ENCODE measurements at places on chromosomes 12 and 14.

GRCh38 chr12:83031196-83031595 lies 344.5 kb downstream of the TMTC2 start:
- DNase-seq, result no peak

- no peak for DNase-seq
Observed at GRCh38 chr12:12877781-12878455, 13.4 kb upstream of the GPRC5A start.

DNA sequence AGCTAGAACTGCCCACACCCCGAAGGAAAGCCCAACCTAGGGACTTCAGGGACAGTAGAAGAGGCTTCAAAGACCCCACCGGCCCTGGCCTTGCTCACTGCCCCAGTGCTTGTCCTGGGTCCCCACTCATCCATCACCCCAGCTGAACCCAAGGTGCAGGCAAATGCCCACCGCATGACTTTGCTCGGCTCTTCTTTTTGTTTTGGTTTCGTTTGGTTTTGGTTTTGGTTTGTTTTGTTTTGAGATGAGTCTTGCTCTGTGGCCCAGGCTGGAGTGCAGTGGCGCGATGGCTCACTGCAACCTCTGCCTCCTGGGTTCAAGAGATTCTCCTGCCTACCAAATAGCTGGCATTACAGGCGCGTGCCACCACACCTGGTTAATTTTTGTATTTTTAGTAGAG lies 9.0 kb downstream of the CCDC85C start:
- DNase-seq, result no peak

DNA sequence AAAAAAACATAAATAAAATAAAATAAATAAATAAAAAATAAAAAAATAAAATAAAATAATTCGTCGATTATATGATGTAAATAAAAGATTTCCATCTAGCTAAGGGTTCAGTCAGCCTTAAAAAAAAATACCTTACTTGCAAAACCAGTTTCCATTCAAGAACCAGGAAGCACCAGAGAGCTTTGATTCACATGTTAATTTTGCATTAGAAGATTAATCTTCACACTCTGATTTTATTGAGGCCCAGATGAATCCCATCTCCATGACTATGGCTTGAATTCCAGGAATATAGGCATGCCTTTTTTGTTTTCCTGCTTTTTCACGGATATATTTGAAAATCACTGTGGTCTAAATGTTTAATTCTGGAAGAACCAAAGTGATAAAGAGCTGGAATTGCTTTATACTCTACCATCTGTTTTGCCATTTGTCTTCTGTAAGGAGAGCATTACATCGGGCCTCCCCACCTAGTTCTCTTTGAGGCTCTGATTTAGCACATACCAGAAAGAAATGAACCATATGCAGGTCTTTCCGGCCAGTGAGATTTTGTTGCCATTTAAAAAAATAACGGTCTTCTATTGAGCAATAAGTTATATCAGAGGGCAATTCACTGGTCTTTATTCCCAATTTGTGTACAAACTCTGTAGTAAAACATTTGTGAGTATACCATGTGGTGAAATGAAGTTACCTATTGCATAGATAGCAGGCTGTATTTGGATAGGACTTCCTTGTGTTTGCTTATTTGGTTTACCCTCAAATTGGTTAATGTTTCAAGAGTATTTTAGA lies 175.5 kb downstream of the AEBP2 start:
- DNase-seq, result no peak

GRCh38 chr14:104507443-104507842 lies 72.1 kb upstream of the C14orf180 start:
- no peak for DNase-seq

- no peak for DNase-seq
Observed at GRCh38 chr12:25236626-25237025, 14.1 kb downstream of the KRAS start.

- DNase-seq, result no peak
Observed at GRCh38 chr12:15165012-15165659, 56.1 kb downstream of the RERG start.

DNA sequence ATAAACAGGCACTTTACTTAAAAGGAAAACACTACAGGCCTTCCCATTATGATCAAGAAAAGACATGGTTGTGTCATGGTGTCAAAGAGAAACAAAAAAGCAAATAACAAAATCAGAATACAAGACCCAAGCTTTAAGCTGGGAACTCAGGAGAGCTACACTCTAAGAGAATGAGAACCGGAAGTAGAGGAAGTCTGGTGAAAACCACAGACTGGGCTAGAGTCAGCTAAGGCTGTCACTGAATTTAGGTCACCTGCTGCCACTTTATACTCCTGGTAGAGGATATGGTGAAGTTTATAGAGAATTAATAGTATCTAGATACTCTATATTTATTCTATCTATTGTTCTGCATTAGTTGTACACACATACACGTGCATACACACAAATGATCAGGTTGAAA lies 971.7 kb downstream of the FLRT2 start:
- peak; percentile 95 for DNase-seq

DNA sequence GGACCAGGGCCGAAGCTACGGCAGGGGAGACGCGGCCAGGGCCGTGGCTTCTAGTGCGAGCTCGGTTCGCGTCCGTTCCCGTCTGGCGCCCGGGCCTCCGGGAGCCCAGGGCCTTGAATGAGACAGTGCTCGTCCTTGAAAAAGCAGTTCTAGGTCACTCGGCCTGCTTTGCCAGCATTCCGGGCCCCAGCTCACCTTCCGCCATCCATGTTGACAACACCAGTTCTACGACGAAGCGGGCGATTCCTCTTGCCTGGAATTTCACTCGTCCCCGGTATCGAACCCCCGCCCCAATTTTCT lies 4.5 kb downstream of the OR10AD1 start:
- DNase-seq, result no peak

DNA sequence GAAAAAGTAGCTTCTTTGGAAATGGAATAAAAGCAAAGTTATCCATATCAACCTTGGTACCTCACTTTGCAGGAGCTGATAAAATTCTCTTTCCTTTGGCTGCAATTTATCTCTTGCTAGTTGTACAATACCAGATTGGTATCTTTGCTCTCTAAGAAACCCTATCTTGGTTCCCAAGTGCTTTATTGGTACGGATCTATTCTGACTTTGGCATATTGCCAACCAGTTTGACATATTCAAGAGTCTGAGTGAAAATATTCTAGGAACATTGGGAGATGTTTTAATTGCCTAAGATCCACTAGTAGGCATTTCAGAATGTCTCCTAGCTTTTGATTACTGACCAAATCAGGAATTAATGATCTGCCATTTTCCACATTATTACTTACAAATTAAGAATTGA lies 167.2 kb upstream of the ATP2B1 start:
- DNase-seq, result no peak

DNA sequence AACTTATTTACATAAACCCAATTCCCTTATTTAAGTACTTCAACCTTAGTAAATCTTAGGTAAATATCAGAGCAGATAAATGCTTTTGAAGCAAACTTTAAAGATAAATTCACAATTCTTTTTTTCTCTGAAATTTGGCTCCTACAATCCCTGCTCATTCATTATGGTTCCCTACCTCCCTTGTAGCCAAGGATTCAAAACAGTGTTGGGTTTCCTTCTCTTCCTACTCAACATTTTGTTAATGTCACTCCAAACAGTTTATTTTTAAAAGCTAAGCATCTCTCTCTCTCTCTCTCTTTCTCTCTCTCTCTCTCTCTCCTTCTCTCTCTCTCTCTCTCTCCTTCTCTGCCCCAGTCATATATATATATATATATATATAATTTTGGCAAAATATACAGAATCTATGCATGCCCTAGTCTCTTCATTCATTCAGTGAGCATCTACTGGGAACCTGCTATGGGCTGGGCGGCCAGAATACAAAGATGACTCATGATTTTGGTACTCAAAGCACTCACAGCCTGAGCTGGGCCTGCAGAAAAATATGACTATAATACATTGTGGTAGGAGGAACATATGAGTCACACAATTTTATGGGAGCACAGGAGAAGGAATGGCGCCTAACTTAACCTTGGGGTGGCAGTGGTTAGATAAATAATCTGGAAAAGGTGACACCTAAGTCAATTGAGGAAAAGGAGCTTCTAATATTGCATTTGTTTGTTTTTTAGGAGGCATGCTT lies 123.7 kb upstream of the DHRS4 start:
- DNase-seq, result peak; percentile 33

GRCh38 chr12:14781563-14781962 lies 21.7 kb downstream of the WBP11 start:
- no peak for DNase-seq

GRCh38 chr14:44774396-44774795 lies 187.4 kb downstream of the KLHL28 start:
- no peak for DNase-seq

DNA sequence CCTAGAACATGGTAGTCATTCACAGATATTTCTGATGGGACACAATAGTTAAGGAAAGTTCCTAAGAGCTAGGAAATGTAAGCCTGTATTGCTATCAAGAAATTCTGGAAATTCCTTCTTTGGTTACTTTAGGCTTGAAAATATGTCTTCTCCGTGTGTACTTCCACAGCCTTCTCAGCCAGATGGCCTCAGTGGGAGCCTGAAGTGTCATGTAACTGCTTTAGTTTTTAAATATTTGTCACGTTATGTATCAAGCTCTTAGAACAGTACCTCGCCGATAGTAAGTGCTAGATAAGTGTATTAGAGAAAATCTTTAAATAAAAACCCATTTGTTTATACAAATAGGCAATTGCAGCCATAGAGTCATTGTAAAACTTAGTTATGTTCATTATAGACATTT lies 95.6 kb downstream of the DERA start:
- DNase-seq, result no peak

DNA sequence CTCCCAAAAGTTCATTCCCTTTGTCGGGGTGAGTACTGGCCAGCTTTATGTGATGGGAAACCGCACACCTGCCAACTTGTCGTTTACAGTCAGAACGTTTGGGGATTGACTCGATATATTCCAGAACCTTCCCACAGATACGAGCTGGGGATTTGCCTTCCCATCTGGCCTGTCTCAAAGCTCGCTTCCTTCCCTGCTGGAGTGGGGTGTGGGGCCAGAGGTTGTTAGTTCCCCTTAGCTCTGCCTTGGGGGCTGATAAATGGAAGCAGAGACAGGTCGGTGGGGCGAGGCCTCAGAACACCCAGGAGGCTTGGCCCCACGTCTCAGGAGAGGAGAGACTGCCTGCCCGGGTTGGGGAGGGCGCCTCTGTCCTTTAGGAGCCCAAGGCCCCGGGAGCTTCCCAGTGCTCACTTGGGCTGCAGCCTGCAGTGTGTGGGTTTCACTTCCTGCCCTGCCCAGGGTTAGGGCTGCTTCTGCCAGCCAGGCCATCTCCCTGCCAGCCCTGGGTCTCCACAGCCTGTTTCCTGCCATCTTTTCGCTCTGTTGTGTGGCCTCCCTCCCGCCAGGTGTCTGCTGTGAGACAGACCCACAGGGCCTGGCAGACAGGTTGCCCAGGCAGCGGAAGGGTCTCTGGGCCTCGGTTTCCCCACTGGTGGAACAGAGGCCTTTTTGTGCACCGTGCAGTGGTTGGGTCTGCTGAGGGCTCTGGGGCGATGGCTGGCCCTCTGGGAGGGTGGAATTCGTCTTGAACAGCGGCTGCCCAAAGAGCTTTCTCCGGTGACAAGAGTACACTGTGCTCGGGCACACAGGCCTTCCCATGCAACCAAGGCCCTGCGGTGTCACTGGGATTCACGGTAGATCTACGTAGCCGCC lies 8.1 kb upstream of the TEX22 start:
- DNase-seq, result peak; percentile 72

- no peak for DNase-seq
Observed at GRCh38 chr12:92210071-92210470, 64.4 kb upstream of the BTG1 start.

- no peak for DNase-seq
Observed at GRCh38 chr14:100392356-100392755, 69.2 kb downstream of the SLC25A47 start.

DNA sequence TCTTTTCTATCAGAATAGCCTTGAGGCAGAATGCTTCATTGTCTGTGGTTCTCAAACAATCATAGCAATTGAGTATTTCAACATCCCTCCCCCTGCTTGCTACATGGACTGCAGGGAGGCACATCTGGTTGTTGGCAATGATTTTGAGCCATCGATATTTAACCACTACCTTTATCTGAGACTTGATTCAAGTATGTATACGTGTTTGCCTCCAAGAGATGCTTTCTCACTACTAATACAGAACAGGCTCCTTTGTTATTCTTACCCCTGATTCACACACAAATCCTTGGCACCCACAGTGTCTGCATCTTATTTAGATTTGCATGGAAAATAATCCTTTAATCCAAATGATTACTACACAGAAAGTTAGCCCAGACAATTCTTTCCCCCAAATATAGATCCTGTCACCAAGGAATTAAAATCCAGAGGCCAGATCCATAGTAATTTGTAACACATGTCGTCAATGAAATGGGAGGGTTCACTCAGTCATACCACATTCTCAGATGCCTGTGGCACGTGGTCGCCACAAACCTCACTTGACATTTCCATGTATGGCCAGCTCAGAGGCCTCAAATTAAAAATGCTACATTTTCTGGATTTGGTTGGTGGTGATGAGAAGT lies 199.3 kb downstream of the ITPR2 start:
- no peak for DNase-seq

DNA sequence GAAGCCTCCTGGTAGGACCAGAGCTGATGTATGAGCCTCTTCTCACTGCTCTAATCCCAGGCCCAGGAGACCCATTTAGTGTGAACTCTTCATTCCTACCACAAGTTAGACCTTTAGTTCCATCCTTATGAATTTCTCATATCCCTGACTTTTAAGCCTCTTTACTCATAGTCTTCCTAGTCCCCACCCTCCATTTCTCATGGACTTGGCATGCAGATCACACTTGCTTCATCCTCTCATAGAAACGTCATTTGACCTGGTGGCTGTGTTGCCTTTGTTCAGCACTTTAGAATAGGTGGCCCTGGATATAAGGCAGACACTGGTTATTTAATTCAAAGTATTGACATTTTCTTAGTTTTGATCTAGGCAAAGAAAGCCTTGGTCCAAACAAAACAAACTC lies 99.5 kb downstream of the SLC16A7 start:
- DNase-seq, result no peak

- DNase-seq, result no peak
Observed at GRCh38 chr12:125061229-125061628, 4.0 kb upstream of the AACS start.

DNA sequence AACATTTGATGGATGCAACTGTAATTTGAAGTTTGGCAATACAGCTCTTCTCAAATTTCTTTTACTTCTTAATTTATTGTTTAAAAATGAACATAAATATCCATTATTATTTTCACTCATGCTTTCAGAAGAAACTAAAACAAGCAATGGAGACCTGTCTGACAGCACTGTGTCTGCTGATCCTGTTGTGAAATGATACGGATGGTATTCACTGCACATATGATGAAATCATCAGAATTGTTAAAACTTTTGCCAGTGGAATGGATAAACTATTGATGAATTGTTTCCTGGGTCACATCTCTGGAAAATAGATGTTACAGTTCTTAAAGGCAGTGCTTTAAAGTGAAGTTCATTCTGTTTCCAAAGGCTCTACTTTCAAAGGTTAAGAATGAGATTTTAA lies 59.2 kb downstream of the WASHC4 start:
- DNase-seq, result no peak

GRCh38 chr12:114396153-114396868 lies 9.6 kb downstream of the TBX5 start:
- DNase-seq, result no peak

- no peak for DNase-seq
Observed at GRCh38 chr12:119683816-119684215, 15.9 kb downstream of the PRKAB1 start.

GRCh38 chr12:32502693-32503502 lies 103.5 kb downstream of the FGD4 start:
- DNase-seq, result no peak

GRCh38 chr14:75077794-75078193 lies 8.4 kb downstream of the ZC2HC1C start:
- DNase-seq, result no peak

Measured in Kasumi-1 (cell line).